Kasumi-1 (cell line): ENCODE measurements at places on chromosomes 7 and 10.

- peak; percentile 91 for DNase-seq
Measured at GRCh38 chr7:21256310-21256877, 171.5 kb upstream of the SP4 start.

GRCh38 chr7:26013551-26014083, 138.4 kb upstream of the NFE2L3 start:
- DNase-seq, result no peak

- DNase-seq, result no peak
Measured at GRCh38 chr7:94382132-94382531, 12.6 kb upstream of the COL1A2 start.

DNA sequence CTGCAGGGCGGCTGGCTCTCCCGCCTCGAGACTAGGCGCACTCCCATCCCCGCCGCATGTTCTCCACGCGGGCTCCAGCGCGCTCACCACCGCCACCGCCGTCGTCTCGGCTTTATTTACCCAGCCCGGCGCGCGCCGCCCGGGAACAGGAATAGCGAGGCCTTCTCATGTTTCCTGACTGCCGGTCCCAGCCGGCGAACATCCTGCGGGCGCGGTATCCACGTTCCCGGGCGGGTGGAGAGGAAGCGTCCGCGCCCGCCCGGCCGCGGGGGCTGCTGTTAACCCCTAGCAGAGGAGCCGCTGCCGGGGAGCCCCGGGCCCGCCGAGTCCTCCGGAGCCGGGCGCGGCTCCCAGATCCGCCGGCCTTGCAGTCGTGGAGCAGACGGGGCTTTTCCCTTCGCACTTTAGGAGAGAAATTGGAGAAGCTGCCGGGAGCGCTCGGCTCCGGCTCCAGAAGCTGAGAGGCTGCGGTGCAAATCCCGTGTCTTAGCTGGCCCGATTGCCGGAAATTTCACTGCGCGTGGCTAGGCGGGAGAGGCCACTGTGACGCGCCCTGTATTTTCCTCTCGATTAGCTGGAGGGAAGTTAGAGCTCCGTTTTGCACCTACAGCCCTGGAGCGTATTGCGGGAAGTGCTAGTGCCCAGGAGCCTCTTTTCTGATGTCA, at the start of gene MKX:
TSS of gene MKX (minus strand) at position 88 of the 665 bp plus-strand sequence. CDS start 2,404 bp downstream, outside the sequence.
- no peak for DNase-seq
